ENCODE measurements at places on chromosomes 2 and 18. TPM values are rescaled to one million over a fixed set of nuclear protein-coding genes. Genes with fewer than 3 reads are reported as not detected.
A peak's percentile ranks its signal among the peaks of the same experiment; 100 is the strongest.

DNA sequence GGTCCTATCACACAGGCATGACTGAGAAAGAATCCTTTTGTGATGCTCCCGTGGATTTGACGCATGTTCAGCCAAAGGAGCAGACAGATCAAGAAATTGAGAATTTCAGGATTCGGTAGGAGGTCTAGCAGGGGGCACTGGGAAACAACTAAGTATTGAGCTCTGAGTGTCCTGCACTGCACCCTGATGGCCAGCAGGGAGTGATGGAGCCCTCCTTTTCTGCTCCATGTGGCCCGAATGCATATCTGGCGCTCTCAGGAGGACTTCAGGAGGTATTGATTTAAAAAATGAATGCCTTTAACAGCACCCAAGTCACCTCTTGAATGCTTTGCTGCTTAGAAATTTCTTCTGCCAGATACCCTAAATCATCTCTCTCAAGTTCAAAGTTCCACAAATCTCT, 58.0 kb downstream of the ZNF519 start:
- DNase-seq, result no peak

GRCh38 chr2:45777996-45778719, 126.7 kb downstream of the PRKCE start:
- no peak for DNase-seq

DNA sequence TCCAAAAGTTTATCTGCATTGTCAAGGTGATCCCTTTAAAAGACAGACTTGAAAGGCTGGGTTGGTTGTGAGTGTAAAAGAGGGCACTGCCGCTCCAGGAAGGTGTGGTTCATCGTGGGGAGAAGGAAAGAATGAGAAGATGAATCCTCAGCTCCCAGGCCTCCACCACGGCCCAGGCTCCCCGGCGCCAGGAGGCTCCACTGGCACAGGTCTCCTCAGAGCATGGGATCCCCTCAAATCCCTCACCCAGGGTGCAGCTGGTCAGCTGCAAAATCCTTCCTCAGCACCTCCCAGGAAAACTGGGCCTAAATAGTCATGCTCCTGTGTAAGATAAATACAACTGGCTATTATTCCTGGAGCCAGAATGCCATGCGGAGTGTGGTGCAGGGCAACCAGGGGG, 221.1 kb downstream of the ZNF516 start:
- DNase-seq, result no peak

The ANKRD30BL gene
- total RNA-seq, result not detected

GRCh38 chr2:71612581-71613402, 159.4 kb downstream of the DYSF start:
- no peak for DNase-seq

The BMP10 gene
- total RNA-seq, result not detected

- DNase-seq, result no peak
Observed at GRCh38 chr2:75088791-75089190, 110.5 kb downstream of the TACR1 start.

The SLC5A7 gene
- not detected for total RNA-seq

The CYRIA gene
- 2.0 TPM for total RNA-seq

- peak; percentile 83 for DNase-seq
Observed at GRCh38 chr2:177396703-177397460, 4.3 kb downstream of the AGPS start.

GRCh38 chr2:205815673-205816072, 133.4 kb downstream of the NRP2 start:
- no peak for DNase-seq

DNA sequence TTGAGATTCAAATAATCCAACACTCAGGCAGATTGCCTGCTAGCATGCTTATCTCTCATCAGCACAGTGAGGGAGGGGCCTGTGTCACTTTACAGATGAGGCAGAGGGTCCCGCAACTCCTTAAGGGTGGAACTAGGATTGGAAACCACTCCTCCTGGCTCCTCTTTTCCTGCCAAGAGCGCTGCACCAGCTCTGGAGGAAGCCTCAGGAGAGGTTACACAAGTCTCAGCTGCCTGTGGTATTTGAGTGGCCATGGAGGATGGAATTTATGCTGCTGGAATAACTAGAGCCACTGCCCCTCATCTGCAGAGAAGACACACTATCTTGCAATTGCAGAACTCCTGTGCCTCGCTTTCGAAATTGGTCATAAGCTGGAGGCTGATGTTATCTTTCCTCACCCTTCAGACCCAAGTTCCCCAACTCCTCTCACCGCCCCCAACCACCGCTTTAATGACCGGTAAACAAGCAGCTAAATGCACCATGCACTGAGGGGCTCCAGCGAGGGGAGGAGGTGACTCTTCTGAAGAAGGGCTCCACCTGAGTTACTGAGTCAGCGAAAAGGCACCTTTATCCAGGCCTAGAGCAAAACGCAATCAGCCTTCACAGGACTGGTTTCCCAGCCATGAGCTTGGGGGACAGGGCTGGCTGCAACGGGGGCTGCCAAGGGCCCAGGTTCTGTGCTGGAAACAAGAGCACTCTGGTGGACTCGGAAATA, 245.8 kb downstream of the SOX11 start:
- no peak for DNase-seq

- no peak for DNase-seq
Observed at GRCh38 chr2:239772721-239773120, 252.4 kb downstream of the NDUFA10 start.

GRCh38 chr2:212794471-212794870, 255.9 kb upstream of the ERBB4 start:
- DNase-seq, result no peak

DNA sequence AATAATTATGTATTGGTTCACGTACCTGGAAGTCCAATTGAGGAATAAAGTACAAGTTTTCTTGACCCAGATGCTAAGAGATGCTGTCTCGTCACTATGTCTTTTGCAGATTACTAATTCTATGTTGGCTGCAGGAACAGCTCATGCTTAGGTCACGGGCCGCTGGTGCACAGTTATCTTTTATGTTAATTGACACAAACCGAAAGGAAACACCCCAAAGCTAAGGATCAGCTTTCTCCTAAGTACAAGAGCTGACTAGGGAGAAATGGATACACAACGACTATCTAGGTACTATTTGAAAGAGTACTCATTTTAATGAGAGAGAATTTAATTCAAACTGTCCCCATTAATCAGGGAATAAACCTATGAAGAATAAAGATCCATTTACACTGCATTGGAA, 217.7 kb upstream of the SLC35G4 start:
- DNase-seq, result peak; percentile 20

The TXNDC2 gene
- total RNA-seq, result not detected
